A549 treated with GW870086 at 1 μM for 4 hours (cell line): ENCODE measurements at places on chromosomes 2 and 18. TPM values are rescaled to one million over a fixed set of nuclear protein-coding genes. Genes with fewer than 3 reads are reported as not detected.

GEN1 gene
- total RNA-seq = 8.9 to 14.4 TPM (median 12.9 TPM) in 5 replicates

PCARE gene
- not detected in 5 replicates for total RNA-seq

CRYBA2 gene
- total RNA-seq = not detected in 5 replicates

MAP4K3 gene
- 15.1 to 22.9 TPM (median 21.5 TPM) in 5 replicates for total RNA-seq

GATA6 gene
- total RNA-seq = 1.1 to 1.7 TPM (median 1.4 TPM) in 5 replicates

MRO gene
- total RNA-seq = 0.08 to 0.47 TPM (median 0.26 TPM) in 4 of 5 replicates, not detected in the other

CCL20 gene
- total RNA-seq = 2.4 to 7.5 TPM (median 5.4 TPM) in 5 replicates

DOK1 gene
- total RNA-seq = 3.6 to 5.5 TPM (median 4.1 TPM) in 5 replicates

LDLRAD4 gene
- total RNA-seq = 1.5 to 3.3 TPM (median 2.0 TPM) in 5 replicates

POTEJ gene
- total RNA-seq = not detected in 5 replicates

TM4SF20 gene
- 6.9 to 9.9 TPM (median 8.3 TPM) in 5 replicates for total RNA-seq

MALL gene
- total RNA-seq = 166 to 184 TPM (median 172 TPM) in 5 replicates

IL36G gene
- 0.13 TPM in 1 of 5 replicates, not detected in the others for total RNA-seq

ADRA2B gene
- 0.03 to 0.13 TPM (median 0.08 TPM) in 5 replicates for total RNA-seq

CD8B gene
- total RNA-seq = not detected in 5 replicates

GCG gene
- total RNA-seq = not detected in 5 replicates

AKAIN1 gene
- not detected in 5 replicates for total RNA-seq

DSC3 gene
- 1.2 to 1.7 TPM (median 1.5 TPM) in 5 replicates for total RNA-seq

SAG gene
- 0.02 TPM in 1 of 5 replicates, not detected in the others for total RNA-seq

GAD1 gene
- total RNA-seq = 0.38 to 0.71 TPM (median 0.53 TPM) in 5 replicates

ZAP70 gene
- total RNA-seq = 0.08 TPM in 1 of 5 replicates, not detected in the others

UGT1A6 gene
- total RNA-seq = 0.31 to 1.8 TPM (median 1.5 TPM) in 5 replicates

GREB1L gene
- total RNA-seq = 1.8 to 4.5 TPM (median 3.4 TPM) in 5 replicates

LAMA3 gene
- total RNA-seq = 33.0 to 51.4 TPM (median 48.7 TPM) in 5 replicates

TCF7L1 gene
- 7.7 to 9.9 TPM (median 8.5 TPM) in 5 replicates for total RNA-seq

GAL3ST2 gene
- 0.10 to 0.34 TPM (median 0.13 TPM) in 5 replicates for total RNA-seq

KLHL29 gene
- 5.2 to 7.2 TPM (median 6.3 TPM) in 5 replicates for total RNA-seq

FEV gene
- total RNA-seq = not detected in 5 replicates

BOK gene
- 23.4 to 34.1 TPM (median 33.3 TPM) in 5 replicates for total RNA-seq

DLGAP1 gene
- total RNA-seq = not detected in 5 replicates

COLEC11 gene
- 0.53 to 0.82 TPM (median 0.63 TPM) in 5 replicates for total RNA-seq

LRRC30 gene
- total RNA-seq = not detected in 5 replicates

RAX gene
- not detected in 5 replicates for total RNA-seq

C1QL2 gene
- 0.18 to 0.57 TPM (median 0.34 TPM) in 5 replicates for total RNA-seq

NT5DC4 gene
- total RNA-seq = not detected in 5 replicates

CCNT2 gene
- 7.9 to 10.7 TPM (median 9.7 TPM) in 5 replicates for total RNA-seq

IL37 gene
- total RNA-seq = not detected in 5 replicates

NGEF gene
- 14.5 to 19.4 TPM (median 18.1 TPM) in 5 replicates for total RNA-seq

CPLX4 gene
- not detected in 5 replicates for total RNA-seq

UGT1A5 gene
- total RNA-seq = 0.09 to 0.13 TPM in 2 of 5 replicates, not detected in the others

LCT gene
- total RNA-seq = 0.02 to 0.07 TPM (median 0.03 TPM) in 5 replicates

UPP2 gene
- total RNA-seq = not detected in 5 replicates

KHK gene
- total RNA-seq = 7.8 to 11.8 TPM (median 9.5 TPM) in 5 replicates

M1AP gene
- total RNA-seq = not detected in 5 replicates

SERPINB12 gene
- not detected in 5 replicates for total RNA-seq

LTBP1 gene
- 16.6 to 28.1 TPM (median 24.7 TPM) in 5 replicates for total RNA-seq
